ENCODE measurements at places on chromosomes 16 and 17. TPM values are rescaled to one million over a fixed set of nuclear protein-coding genes. Genes with fewer than 3 reads are reported as not detected.

Gene MFAP4
- 7.2 TPM for total RNA-seq

Gene ADAM11
- total RNA-seq = 0.50 TPM

Gene TLCD1
- total RNA-seq = 12.6 TPM

Gene HSD17B1
- 3.0 TPM for total RNA-seq

Gene RNU2-1
- total RNA-seq = not detected

Gene NME1
- total RNA-seq = 59.9 TPM

Gene C17orf75
- 17.5 TPM for total RNA-seq

DNA sequence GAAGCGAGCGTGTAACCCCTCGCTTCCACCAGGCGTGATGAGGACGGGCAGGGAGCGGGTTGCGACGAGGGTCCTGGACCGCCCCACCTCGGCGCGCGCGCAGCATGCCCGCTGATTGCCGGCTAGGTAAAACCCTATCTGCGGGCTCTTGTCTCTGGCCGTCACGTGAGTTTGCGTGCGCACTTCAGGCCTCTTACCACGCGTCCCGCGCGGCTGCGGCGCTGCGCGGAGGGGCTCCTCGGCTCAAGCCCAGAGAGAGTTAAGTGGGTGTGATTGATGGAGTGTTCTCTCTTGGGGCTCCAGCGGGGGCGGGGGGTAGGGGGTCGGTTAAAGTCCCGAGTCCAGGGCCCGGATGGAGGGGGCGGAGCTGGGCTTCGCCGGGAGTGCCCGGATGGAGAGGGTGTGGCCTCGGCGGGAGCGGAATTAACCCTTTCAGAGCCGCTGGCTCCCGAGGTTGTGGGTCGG, 7.9 kb downstream of the KDM6B start:
- DNase-seq = peak; percentile 96
- H3K4me3 ChIP-seq = peak overlapping the region; percentile 53
- peaks cover 28% of the 10 kb centered on the region for H3K4me1 ChIP-seq
- peak overlapping the region; percentile 98 for H3K27ac ChIP-seq

- peaks cover 4% of the 10 kb centered on the region for H3K4me1 ChIP-seq
- no peaks in the 10 kb centered on the region for H3K27me3 ChIP-seq
- no peaks in the 10 kb centered on the region for H3K36me3 ChIP-seq
- no peak for DNase-seq
Measured at GRCh38 chr17:80921159-80921558, 70.5 kb upstream of the CHMP6 start.

GRCh38 chr16:69105501-69106361, at the start of gene HAS3:
HAS3 (plus strand) TSS chr16:69105653; CDS start chr16:69109396, 3,743 bp downstream.
- H3K36me3 ChIP-seq = peaks cover 8% of the 10 kb centered on the region
- peak; percentile 38 for DNase-seq
- H3K27ac ChIP-seq = no peak within 1 kb of the TSS
- H3K27me3 ChIP-seq = peaks cover 8% of the 10 kb centered on the region

DNA sequence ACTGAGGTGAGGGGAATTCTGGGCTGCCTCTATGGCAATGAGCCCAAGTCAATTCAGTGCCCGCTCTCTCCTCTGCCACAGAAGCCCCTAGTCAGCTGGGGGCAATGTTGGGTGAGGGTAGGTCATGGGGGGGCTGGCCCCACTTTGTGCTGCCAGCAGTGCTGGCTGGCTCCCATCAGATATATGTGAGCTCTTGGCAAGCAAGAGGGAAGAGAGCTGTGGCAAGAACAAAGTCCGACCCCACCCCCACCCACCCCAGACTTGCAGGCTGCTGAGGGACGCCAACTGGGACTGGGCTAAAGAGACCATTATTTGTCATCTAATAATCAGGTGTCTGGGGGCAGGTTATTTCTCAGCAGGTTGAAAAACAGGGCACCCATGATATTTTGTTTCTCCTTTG, 89.4 kb downstream of the YPEL2 start:
- no peaks in the 10 kb centered on the region for H3K36me3 ChIP-seq
- no peak overlapping the region for H3K27ac ChIP-seq
- peaks cover 19% of the 10 kb centered on the region for H3K4me1 ChIP-seq

DNA sequence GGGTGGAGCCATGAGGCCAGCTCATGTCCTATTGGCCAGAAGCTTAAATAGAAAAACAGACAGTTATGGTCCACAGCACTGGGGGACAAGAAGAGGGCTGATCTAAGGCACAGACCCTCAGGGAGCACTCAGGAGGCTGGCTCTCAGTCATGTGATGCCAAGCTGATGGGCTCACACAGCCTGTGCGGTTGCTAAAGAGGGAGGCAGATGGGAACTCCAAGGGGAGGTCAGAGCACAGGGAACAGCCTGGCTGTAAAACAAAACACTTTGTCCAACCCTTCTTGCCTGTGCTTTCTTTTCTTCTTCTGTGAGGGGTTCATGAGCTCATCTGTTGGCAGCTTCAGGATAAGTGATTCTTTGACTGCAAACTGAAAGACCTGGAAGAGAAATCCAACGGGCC, 27.2 kb downstream of the CNTNAP1 start:
- no peaks in the 10 kb centered on the region for H3K27me3 ChIP-seq
- H3K36me3 ChIP-seq = no peaks in the 10 kb centered on the region
- H3K4me1 ChIP-seq = no peaks in the 10 kb centered on the region
- no peak overlapping the region for H3K27ac ChIP-seq
- H3K4me3 ChIP-seq = no peak overlapping the region

- no peak overlapping the region for H3K4me3 ChIP-seq
- no peaks in the 10 kb centered on the region for H3K27me3 ChIP-seq
- H3K36me3 ChIP-seq = peaks cover 11% of the 10 kb centered on the region
- H3K4me1 ChIP-seq = no peaks in the 10 kb centered on the region
Measured at GRCh38 chr17:28874750-28875149, 19.9 kb downstream of the ERAL1 start.

GRCh38 chr16:89722392-89723278, 1.3 kb downstream of the ZNF276 start:
- H3K36me3 ChIP-seq = no peaks in the 10 kb centered on the region
- peak overlapping the region; percentile 96 for H3K27ac ChIP-seq
- H3K27me3 ChIP-seq = no peaks in the 10 kb centered on the region
- peak; percentile 74 for DNase-seq

DNA sequence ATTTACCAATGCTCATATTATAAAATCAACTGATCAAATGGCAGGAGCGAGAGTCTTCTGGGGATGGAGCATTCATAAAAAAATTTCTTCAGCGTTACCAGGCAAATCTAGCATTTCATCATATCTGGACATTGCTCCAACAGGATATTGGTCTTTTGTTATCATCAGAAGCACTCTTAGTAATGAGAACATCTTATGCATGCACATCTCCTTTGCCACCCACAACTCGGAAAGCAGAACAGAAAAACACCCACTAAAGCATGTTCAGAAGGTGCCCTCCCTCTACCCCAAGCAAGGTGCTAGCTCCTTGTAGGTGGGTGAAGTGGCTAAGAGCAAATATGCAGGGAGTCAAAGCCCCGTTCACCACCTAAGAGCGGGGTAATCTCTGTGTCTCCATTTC, 18.9 kb downstream of the ARHGAP17 start:
- H3K27ac ChIP-seq = no peak overlapping the region
- no peaks in the 10 kb centered on the region for H3K27me3 ChIP-seq
- H3K36me3 ChIP-seq = no peaks in the 10 kb centered on the region
- peaks cover 30% of the 10 kb centered on the region for H3K4me1 ChIP-seq
- H3K4me3 ChIP-seq = no peak overlapping the region

DNA sequence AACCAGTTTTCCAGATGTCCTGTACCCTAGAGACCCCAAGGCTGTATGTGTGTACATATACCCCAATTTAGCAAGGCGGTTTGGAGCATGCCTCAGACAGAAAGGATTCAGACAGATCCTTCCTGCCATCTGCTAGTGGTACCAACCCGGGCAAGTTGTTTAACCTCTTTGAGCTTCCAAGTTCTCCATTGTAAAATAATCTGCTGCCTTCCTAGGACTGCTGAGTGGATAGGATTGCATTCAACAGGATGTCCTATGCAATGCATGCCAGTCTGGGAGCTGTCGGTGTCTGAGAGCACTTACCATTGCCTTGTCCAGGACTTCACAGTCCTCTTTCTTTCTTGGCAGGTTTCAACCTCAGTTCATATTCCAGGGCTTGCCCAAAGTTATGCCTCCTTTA, 1.9 kb downstream of the CDH13 start:
- H3K27me3 ChIP-seq = peaks cover 31% of the 10 kb centered on the region
- no peak overlapping the region for H3K27ac ChIP-seq
- no peak for DNase-seq
- no peaks in the 10 kb centered on the region for H3K36me3 ChIP-seq
- H3K4me3 ChIP-seq = no peak overlapping the region
- H3K4me1 ChIP-seq = no peaks in the 10 kb centered on the region

DNA sequence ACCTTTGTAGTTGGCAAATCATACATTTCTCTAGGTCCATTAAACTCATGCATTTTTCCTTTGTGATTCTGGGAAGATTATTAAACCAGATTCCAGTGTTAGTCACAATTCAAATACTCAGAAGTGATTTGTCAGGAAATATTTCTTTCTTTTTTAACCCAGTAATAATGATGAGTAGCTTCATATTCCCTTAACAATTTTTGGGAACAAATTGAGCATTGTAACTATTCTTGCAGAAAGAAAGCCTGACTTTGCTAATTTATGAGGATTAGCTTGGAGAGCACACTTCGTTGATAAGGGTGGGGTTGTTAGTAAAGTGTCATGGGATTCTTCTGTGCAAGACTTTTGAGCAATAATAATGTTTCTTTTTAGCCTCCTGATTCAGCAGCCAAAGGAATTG, 18.7 kb upstream of the KRT24 start:
- no peak overlapping the region for H3K27ac ChIP-seq
- H3K4me3 ChIP-seq = no peak overlapping the region
- H3K27me3 ChIP-seq = no peaks in the 10 kb centered on the region
- no peaks in the 10 kb centered on the region for H3K36me3 ChIP-seq
- H3K4me1 ChIP-seq = no peaks in the 10 kb centered on the region

DNA sequence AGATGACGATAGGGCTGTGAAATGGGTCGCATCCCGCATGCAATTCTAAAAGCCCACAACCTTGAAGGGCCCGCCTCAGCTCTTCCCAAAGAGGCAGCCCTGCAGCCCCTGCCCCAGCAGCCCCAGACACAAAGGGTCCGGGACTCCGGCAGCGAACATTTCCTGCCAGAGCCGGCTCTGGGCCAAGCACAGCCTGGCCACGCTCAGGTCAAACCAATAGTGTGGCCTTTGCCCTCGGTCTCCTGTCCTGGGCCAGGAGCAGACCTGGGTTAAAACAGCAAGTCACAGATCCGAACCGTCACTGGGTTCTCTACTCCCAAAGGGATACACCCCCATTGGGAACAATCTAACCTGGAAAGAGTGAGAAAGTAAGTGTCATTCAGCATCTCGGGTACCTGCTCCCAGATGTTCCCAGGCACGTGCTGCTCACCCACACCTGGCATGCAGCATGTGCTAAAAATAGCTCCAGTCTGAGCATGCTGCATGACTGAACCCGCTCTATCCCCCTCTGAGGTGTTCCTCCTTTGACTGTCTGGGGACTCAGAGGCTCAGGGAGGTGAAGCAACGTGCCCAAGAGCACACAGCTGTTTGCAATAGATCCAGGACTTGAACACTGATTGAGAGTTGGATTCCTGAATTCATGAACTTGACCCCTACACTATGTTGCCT, 22.2 kb upstream of the ATP2A3 start:
- H3K36me3 ChIP-seq = no peaks in the 10 kb centered on the region
- no peak for DNase-seq
- H3K4me3 ChIP-seq = no peak overlapping the region
- H3K4me1 ChIP-seq = no peaks in the 10 kb centered on the region

Measured in adrenal gland (tissue), 19 donors.